ENCODE measurements at places on chromosomes 4 and X.

DNA sequence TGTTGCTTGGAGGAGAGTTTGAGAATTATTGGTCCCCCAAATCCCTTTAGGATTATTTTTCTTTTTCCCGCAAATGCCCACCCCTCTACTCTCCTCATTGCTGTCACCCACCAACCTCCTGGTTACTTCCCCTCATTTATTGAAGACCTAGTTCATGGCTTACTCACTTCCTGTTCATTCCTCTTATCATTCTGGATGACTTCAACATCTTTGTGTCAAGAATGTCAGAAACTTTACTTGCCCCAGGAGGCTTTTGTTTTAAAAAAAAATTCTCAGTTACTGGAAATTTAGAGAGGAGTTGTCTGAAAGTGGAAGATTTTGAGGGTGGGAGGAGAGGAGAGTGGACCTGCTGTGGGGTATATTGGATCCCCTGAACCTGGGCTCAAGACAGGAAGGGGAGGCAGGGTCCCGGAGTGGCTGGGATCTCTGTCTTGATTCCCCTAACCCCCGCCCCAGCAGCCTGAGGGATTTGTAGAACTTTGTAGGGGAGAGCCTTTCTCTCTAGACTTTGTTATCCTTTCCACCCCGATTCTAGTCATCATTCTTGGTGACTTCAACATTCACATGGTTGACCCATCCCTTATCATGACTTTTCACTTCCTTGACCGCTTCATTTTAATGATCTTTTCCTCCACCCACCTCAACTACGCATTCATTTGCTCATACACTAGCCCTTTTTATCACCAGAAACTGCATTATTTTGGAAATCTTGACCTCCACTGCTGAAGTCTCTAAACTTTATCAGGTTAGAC, 69.9 kb upstream of the ESX1 start:
- no peak for DNase-seq

DNA sequence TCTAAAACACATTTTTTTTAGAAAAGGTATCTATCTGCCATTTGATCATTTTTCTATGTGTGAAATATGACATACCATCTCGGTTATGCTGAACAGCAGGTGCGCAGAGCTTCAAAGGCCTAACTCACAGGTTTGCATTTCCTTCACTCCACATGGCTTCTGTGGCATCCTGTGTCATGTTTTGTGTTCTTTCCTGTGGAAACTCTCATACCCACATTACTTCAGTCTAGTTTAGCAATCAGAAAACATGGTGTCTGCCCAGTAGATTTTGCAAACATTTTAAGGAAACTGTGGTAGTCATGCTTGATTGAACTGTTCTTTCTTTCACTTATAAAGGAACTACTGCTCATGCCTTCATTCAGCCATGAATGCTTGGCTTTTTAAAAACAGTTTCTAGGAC, 11.3 kb upstream of the ARAP2 start:
- no peak for DNase-seq

GRCh38 chrX:40012868-40013265, 84.9 kb downstream of the BCOR start:
- peak; percentile 43 for DNase-seq

DNA sequence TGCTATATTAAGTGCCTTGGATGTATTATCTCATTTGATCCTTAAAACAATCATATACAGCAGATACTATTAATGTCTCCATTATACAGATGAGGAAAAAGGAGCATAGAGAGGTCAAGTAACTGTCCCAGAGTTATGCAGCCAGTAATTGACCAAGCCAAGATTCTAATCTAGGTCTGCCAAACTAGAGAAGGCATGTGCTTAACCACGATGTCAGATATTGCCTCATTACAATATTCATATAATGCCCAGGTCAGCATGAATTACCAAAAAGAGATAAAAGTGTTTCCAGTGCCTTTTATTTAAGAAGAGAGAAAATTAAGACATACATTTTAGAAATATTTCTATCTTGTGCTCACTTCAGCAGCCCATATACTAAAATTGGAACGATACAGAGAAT, 7.1 kb downstream of the ARHGEF6 start:
- no peak for DNase-seq

- DNase-seq = no peak
Observed at GRCh38 chrX:148825696-148826095, 325.3 kb downstream of the AFF2 start.

- no peak for DNase-seq
Observed at GRCh38 chr4:151908734-151909497, 148.1 kb upstream of the GATB start.

DNA sequence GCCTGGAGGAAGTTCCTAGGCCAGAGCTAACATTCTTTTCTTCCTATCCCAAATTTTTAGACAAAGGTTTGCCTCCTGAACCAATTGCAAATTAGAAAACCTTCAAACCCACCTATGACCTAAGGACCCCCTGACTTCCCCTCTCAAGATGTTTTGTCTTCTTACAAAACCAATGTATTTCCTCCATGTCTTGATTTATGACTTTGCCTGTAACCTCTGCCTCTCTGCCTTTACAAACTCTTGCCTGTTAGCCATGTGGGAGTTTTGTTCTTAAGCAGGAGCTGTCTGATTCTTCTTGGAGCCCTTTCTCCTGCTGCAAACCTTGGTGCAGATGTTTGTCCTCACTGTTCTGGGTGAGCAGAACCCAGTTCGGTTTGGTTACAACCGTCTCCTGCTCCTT, 222.3 kb upstream of the BOD1L1 start:
- no peak for DNase-seq

- DNase-seq = no peak
Observed at GRCh38 chrX:130772776-130773143, 130.2 kb downstream of the ENOX2 start.

DNA sequence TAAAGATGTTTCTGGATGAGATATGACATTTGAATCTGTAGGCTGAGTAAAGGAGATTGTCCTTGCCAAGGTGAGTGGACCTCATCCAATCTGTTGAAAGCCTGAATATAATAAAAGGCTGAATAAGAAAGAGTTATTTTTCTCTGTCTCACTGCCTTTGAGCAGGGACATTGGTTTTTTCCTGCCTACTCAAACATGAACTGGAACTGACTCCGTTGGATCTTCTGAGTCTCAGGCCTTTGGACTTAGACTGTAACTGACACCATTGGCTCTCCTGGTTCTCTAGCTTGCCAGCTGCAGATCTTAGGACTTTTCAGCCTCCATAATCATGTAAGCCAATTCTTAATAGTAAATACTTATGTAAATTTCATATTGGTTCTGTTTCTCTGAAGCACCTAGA, 43.5 kb downstream of the PPEF2 start:
- DNase-seq = no peak
